GM23248 (cell line): ENCODE measurements at places on chromosomes 4 and X.
A peak's percentile ranks its signal among the peaks of the same experiment; 100 is the strongest.

GRCh38 chrX:107729558-107730297 is 45.9 kb downstream of the TSC22D3 start:
- DNase-seq = no peak

DNA sequence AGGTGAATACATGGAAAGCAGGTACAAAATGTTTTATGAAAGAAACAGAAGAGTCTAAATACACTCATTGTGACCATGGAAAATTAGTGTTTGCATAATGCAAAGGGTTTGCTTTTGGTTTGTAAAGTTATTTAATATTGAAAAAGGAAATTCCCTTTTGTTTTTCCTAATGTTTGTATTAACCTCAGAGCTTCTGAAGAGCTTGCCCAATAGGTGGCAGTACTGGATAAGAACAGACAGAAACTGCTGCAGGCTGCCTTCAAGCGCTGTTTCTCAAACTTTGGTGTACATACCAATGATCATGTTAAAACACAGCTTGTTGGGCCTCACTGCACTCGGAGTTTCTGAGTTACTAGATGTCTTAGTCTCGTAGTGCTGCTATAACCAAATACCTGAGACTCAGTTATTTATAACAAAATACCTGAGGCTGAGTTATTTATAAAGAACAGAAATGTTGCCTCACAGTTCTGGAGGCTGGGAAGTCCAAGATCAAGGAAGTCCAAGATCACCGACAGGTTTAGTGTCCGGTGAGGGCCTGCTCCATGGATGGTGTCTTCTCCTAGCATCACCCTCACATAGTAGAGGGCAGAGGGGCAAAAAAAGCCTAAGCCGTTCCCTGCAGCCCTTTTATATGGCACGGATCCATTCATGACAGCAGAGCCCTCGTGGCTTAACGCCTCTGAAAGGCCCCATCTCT is 54.2 kb downstream of the SUPT20HL2 start:
- peak; percentile 79 for DNase-seq

DNA sequence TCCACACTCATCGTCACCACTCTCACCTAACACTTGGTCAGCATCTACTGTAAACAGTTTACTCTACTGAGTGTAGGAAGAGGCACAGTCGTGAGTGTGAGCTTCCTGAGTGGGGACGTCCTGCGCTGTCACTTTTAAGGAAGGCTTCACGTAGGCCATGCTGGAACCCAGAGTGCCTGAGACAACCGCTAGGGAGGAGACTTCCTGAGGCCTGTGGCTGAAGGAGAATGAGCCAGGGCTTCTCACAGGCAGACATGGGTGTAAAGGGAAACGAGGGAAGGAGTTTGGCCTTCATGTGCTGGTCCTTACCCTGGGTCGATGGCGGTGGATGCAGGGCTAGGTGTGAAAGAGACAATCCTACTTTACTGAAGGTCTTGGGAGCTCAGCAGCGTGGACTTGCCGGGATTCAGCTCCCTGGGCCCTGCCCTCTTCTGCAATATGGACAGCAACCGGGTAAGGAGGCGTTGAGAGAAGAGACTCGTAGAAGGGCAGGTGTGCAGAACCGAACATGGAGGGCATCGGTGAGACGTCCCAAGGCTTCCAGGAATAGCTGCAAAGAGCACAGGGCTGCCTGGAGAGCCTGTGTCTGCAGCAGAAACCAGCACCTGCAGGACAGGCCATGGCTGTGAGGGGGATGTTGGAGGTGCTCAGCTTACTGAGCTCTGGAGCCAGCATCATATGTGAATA is 48.7 kb upstream of the TLR3 start:
- DNase-seq = no peak

GRCh38 chrX:139883984-139884383 is 48.9 kb downstream of the ATP11C start:
- no peak for DNase-seq
